ENCODE measurements at places on chromosomes 6 and 20. TPM values are rescaled to one million over a fixed set of nuclear protein-coding genes. Genes with fewer than 3 reads are reported as not detected.

DNA sequence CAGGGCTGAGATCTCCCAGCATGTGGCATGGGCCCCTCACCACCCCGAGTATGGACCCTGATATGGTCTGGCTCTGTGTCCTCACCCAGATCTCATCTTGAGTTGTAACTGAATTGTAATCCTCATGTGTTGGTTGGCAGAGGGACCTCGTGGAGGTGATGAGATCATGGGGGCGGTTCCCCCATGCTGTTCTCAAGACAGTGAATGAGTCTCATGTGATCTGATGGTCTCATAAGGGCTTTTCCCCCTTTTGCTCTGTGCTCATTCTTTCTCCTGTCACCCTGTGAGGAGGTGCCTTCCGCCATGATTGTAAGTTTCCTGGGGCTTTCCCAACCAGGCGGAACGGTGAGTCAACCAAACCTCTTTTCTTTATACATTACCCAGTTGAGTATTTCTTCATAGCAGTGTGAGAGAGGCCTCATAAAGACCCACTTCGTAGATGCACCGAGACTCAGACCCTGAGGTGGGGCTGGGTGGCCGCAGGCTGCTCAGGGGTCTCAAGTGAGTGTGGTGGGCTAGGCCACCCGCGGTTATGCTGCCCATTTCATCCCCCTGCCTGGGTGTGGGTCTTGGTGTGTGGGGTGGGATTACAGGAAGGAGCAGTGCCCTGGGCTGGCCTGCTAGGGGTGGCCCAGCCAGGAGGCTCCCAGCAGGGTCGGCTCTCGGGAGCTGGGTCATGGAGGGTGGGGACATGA, 26.2 kb upstream of the GATA5 start:
- DNase-seq = no peak

DNA sequence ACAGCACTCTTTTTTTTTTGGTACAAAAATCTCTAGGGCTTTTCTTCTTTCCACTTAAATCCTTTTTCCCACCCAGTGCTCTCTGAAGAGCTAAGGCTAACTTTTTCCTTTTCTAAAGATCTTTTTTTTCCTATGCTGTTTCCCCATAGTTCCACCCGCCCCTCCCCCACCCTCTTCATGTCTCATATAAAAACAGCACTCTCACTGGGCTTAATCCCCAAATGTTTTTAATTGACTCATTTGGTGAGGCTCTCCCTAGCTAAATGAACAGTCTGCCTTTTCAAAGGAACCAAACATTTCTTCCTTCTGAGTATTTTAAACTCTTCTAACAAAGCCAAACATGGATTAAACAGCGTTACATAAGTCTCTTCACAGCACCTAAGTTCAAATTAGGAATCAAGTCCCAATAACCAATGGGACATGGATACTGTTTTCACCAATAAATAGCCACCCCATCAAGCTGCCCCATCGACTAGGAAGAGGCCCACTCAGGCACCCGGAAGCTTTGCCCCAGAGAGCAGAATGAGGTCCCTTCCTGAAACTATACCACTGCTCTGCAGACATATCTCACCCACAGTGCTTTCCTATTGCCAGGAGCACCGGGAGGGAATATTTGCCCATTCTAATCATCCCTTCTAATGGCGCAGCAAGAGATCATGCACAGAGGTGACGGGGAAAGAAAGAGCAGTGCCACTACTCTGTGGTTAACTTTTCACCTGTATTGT, 63.7 kb downstream of the ATXN1 start:
- no peak for DNase-seq

GRCh38 chr6:13765570-13765969, 48.8 kb downstream of the MCUR1 start:
- no peak for DNase-seq

DNA sequence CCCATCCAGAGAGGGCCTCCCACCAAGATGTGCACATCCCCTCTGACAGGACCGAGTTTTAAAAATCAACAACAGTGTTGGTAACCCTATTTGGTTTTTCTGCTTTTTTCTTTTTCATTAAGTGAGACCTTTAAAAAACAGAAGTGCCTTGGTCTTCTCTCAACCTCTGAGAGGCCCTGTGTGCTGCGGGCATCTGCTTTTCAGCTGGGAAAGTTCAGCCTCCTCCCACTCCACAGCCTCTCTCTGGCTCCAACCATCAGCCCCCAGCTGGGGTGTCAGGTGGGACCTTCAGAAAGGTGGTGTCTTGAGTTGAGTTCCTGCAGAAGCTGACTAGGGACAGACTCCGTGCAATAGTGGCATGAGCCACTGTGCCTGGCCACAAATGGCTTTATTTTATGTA, 64.6 kb upstream of the ZMYND8 start:
- DNase-seq = no peak

GRCh38 chr6:25025248-25025918, 89.6 kb upstream of the RIPOR2 start:
- no peak for DNase-seq

- no peak for DNase-seq
These were observed 12.9 kb upstream of the MYBL2 start for GRCh38 chr20:43653966-43654365.

DNA sequence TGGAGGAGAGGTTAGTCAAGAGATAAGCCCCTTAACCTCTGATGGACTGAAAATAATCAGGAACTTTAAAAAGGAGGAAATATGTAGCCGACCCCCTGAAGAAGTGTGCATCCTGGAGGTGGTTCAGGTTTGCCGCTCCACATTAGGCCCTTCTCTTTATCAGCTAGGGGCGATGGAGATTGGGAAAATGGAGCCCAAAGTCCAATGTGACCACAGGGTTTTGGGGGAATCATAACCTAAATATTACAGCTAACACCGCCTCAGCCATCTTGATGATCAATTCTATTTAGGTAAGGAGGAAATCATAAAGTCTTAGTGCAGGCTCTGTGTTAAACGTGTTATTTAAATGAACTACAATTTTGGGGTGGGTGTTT, 1.2 kb downstream of the OGFRL1 start:
- DNase-seq = no peak

GRCh38 chr6:136090929-136091328, 159.2 kb downstream of the MTFR2 start:
- no peak for DNase-seq

GRCh38 chr6:151051164-151051563, 185.7 kb downstream of the MTHFD1L start:
- no peak for DNase-seq

- DNase-seq = no peak
These were observed 197.5 kb upstream of the COL21A1 start for GRCh38 chr6:56444855-56445254.

GRCh38 chr6:137871831-137872454, 4.9 kb downstream of the TNFAIP3 start:
- no peak for DNase-seq

DNA sequence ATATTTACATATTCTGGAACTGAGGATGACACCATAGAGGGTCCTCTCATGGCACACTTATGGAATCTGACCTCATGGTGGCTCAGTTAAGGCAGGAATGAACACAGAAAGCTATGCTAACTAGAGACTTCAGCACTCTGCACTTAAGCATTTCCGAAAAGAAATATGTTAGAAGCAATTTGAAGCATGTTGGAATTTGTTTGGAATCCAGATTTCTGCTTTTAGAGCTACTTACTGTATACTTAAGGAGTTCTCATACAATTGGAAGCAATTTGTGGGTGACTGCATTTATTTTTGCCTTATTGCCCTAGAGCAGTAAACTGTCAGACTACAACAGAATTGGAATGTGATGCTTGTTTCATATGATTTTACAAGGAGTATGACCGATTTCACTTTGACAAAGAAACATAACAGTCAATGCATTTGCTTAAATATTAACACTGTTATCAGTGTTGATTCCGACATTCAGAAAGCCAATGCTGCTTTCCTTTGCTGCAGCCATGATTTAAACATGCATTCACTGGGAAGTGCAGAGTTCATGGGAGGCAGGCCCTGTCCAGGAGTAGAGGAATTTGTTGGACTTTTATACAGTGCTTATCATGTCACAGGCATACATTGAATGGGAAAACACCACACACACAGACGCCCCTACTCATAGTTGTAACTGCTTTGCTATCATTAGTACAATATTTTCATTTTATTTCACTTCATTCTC, 244.4 kb downstream of the SAMD5 start:
- no peak for DNase-seq

DNA sequence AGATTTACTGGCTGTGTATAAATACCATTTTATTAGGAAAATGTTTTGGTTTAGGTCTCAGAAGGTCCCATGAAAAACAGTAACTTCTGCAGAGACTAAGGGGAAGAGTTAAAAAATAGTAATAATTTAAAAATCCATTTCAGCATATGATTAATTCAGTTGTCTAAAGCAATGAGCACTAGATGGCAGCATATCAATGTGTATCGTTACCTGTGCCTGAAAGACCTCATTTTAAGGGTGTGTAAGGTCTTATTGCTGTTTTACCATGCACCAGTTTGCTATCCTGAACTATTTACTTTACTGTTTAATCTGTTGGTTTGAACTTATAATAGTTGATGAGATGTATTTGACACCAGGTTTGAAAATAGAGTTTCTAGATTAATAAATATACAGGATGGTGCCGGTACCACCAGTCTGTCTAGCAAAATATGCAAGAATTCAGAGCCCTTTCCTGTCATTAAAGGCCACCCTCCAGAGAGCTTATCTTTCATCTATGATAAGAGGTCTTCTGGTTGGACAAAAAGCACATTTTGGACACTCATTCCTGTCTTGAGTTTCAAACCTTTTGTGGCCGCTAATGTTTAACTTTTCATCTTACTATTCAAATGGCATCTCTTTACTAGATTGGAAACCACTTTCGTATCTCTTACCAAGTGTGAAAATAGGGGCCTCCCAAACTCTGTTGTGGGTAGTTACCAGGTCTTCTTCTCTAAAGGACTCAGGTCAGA, 8.9 kb upstream of the AHI1 start:
- DNase-seq = no peak

Gene DDX43
- 0.52 TPM for total RNA-seq

Gene ABHD16B
- not detected for total RNA-seq

Gene OXT
- total RNA-seq = not detected

Gene ZNF341
- total RNA-seq = 2.4 TPM

Gene RRAGD
- total RNA-seq = 160 TPM

Gene SLC32A1
- total RNA-seq = not detected
